Retinal pigment epithelial cell (primary cell): ENCODE measurements at places on chromosomes 5 and 9.

DNA sequence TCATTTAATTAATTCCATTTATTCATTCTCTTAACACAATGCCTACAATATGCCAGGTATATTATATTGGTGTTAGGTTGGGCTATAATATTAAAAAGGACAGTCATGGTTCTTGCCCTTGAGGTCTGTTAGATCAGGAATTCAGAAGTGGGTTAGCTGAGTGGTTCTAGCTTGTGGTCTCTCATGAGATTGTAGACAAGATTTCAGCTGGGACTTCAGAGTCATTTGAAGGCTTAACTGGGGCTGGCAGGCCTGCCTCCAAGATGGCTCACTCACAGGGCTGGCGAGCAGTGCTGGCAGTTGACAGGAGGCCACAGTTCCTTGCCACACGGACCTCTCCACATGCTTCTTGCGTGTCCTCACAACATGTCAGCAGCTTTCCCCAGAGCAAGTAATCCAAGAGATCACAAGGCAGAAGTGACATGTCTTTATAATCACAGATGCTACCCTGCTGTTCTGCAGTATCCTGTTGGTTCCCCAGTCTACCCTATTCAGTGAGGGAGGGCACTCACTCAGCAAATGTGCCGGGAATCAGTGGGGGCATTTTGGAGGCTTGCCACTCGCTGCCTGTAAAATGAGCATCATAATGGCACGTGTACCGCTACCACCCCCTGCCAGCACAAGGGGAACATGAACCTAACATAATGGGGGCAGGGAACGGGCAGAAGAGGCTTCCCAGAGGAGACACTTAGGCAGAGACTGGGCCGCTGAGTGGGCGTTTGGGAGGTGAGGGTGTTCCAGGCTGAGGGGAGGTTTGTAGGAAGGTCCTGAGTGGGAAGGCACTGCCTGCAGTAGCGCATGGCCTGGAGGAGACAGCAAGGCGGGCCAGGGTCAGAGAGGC lies 70.0 kb downstream of the EXOSC2 start:
- no peak for DNase-seq

- no peak for DNase-seq
Observed at GRCh38 chr5:160453751-160454150, 32.1 kb downstream of the PTTG1 start.

DNA sequence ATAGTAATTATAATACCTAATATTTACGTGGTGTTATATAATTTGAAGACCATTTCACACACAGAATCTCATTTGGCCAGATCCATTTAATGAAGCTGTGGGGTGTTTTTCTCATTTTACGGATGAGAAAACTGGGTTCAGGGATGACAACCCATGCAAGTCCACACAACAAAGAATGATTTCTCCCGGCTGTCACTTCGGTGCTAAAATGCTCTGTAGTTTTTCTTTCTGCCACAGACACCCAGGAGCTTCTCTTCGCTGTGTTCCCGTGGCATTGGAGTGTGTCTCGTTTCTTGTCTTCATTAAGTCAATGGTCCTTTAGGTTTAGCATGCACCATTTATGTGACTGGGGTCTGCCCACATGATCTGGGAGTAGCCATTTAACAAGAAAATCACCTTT lies 308.5 kb downstream of the ENC1 start:
- DNase-seq: no peak

- DNase-seq: no peak
Observed at GRCh38 chr9:130583271-130583670, 3.9 kb downstream of the FUBP3 start.

DNA sequence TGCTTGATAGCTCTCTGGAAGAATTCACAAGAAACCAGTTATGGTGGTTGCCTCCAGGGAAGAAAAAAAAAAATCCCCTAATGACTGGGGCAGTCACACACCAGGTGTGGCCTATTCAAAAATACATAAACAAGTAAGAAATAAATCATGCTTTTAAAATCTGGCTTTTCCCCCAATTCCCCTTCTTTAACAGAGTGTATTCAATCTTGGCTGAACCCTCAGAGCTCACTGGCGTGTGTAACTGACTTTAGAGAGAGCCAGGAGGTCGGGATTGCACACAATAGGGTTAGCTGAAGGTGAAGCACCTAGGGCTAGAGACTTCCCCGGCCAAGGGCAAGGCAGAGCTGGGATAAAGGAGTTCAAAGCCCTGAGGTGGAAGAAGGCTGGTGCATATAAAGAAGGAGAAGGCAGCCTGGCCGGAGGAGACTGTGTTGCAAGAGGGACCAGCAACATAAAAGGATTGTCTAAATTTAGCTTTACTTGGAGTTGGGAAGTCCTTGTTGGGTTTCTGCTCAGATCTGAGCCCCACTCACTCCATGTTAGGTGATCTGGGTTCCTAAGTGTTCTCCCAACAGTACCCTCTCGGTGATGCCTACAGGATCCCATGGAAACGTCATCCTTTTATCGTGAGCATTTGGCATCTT lies 19.7 kb downstream of the FNBP1 start:
- no peak for DNase-seq

DNA sequence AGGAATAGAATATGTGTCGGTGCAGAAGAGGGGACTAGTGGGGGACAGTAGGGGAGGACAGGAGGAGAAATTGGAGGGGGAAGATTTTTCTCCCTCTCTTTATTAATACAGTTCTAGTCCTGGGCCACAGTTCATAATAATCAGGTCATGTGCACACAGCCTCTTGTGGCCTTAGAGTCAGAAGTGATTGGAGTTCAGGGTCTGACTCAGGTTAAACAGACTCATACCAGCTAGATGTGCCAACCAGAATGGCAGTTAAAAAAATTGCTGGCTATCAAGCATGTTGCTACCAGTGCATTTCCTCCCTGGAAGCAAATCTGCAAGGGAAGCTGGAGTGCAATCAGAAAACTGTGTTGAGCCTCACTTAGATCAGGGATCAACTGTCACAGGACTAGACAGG lies 132.7 kb upstream of the MAP1B start:
- no peak for DNase-seq

DNA sequence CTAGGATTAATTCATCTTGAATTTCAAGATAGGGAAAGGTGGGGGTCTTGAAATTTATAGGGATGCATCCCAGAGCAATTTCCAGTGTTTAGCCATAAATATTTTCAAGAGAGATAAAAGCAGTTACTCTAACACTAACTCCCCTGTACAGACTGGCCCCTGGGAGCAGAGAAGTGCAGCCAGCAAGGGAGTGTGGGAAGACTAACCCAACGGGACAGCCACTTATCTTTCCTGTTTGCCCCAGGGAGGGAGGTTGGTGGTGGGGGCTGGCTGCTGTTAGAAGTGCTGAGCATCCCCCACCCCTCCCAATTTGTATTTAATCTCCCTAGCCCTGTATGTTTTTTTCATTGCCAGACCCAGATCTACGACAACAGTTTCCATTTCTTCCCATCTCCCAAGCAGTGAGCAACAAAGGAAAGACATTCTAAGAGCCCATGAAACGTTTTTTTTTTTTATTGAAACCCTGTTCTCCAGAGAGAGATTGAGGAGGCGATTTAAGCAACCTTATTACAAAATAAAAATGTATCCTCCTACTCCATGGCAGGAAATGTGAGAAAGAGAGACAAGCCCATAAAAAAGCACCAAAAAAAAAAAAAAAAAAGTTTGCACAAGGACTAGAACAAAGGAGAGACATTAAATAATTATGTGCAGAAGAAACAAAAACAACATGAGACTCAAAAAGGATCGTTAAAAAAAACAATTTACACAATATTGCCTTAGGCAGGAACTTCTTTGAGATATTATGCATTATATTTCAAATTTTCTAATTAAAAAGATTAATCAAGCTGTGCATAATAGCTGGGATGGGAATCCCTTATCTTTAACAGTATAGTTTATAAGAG lies 343.4 kb downstream of the ARHGEF28 start:
- no peak for DNase-seq

GRCh38 chr9:137447722-137448601 lies 6.8 kb upstream of the ENTPD8 start:
- DNase-seq: no peak

DNA sequence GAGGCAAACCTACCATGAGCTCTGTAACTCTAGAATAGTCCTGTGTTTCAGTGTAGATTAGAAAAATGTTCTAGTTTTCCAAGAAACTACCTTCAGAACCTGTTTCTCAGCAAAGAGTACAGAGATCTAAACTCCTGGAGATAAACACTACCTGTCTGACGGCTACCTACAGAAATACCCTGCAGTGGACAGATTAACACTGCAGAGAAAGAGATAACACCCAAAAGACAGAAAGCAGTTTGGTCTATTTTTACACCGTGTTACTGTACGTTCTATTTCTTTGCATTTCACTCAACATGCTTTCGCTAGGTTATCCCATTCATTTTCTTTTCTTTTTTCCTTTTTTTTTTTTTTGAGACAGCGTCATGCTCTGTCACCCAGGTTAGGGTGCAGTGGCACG lies 11.6 kb downstream of the SCAI start:
- no peak for DNase-seq

DNA sequence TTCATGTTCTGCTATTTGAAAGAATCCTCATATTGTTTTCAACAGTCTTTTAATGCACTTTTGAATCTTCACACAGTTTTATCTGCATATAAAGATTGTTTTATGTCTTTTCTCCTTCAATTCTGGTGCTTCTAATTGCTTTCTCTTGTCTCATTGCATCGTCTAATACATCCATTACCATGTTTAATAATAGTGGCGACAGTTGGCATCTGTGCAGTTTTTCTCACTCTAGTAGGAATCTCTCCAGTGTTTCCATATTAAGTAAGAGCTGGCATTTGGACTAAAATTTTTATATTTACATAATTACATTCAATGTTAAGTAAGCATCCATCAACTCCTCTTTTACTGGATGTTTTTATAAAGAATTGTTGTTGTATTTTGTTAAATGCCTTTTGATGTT lies 49.9 kb downstream of the ADCY2 start:
- no peak for DNase-seq

DNA sequence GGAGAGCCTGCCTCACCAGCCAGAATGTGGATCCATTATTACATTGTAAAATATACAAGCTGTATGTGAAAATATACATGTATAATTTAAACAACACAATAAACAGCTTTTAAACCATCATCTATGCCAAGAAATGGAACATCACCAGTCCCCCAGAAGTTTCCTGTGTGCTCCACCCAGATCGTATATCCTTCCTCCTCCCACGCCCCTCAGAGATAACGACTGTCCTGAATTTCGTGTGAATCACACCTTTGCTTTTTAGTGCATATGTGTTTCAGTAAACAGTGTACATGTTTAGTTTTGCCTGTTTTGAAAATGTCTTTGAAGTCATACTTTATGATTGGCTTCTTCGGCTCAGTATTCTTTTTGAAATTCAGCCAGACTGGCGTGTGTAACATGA lies 134.6 kb upstream of the MYO10 start:
- DNase-seq: no peak

DNA sequence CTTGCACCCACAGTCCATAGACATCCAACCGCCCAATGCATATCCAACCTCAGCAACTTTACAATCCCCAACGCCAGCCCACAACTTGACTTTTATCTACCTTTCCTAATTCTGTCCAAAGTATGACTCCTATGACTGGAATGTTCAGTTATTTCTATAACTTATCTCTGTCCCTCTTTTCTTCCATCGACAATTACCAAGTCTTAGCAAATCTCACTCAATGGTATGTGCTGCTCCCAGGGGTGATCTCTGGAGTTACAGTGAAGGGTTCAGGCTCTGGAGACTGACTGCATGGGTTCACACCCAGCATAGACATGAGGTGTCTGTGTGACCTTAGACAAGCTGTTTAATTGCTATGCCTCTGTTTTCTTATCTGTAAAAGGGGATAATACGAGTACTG lies 106.9 kb downstream of the SPOCK1 start:
- DNase-seq: no peak

- no peak for DNase-seq
Observed at GRCh38 chr9:103361906-103362305, 366.8 kb downstream of the CYLC2 start.

DNA sequence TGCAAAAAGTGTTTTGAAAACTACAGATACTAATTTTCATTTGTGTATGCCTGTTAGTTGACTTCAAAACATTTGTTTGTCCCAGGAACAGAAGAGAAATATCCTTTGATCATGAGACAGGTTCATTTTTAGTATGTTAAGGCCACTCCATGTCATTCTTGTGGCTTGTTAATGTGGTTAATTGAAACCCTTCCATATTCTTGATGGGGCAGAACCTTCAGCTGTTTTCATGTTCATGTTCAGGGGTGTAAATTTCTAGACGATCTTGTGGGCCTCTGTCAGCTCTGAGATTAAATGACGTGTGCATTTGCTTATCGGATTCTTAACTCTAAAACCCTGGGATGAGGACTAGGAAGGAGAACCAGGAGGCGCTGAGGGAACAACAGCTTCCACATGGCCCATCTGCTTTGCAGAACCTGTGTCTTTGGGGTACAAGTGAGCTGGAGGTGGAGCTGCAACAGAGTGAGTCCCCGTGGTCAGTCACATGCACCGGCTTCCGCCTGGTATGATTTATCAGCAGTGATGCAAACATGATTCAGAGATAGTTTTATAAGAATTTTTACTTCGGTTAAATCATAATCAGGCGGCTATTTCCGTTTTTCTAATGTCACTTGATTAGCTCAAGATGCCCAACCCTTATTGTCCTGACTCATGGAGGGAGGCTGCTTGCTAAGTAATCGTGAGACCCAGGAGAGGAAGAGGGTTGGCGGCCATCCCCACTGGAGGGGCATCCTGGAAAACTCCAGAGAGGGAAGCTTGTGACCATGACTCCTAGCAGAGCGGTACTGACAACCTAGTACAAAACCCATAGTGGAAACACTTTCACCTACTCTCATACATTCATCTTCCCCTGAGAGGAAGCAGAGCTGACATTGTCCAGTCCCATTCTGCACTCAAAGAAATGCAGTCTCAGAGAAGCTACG lies 138.4 kb downstream of the C9orf152 start:
- peak; percentile 92 for DNase-seq

DNA sequence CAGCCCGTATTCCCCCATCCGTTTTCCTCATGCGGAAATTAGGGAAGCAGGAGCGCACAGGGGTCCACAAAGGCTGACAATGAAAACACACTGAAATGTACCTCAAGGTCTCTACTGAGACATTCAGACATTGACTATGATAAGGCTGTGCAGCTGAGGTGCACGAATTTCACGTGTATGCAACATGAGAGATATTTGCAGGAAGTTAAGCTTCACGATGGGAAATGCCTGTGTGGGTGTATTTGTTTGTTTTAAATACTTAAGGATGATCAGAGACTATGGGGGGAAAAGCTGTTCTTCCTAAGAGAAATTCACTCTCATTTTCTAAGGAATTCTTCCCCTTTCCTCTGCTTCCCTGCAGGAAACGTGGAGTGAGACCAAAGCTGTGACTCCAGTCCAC lies 2.6 kb upstream of the SPATA31E1 start:
- DNase-seq: no peak
